Bronchial epithelial cell (primary cell): ENCODE measurements at places on chromosomes 13 and 19. TPM values are rescaled to one million over a fixed set of nuclear protein-coding genes. Genes with fewer than 3 reads are reported as not detected.

PIBF1 gene
- 16.8 and 27.9 TPM in 2 replicates for total RNA-seq

LIPE gene
- 7.6 and 8.6 TPM in 2 replicates for total RNA-seq

SIGLECL1 gene
- total RNA-seq = not detected in 2 replicates

CABP5 gene
- total RNA-seq = not detected in 2 replicates

MBD3L2 gene
- not detected in 2 replicates for total RNA-seq

SOX1 gene
- total RNA-seq = not detected in 2 replicates

NLRP4 gene
- not detected in 2 replicates for total RNA-seq

PDX1 gene
- not detected in 2 replicates for total RNA-seq

LPAR2 gene
- 5.5 and 5.6 TPM in 2 replicates for total RNA-seq

LILRB1 gene
- not detected in 2 replicates for total RNA-seq

ATF5 gene
- total RNA-seq = 1.8 TPM in 2 replicates

GMIP gene
- 3.2 and 3.7 TPM in 2 replicates for total RNA-seq

COMP gene
- total RNA-seq = not detected in 2 replicates

ZNF766 gene
- 13.2 and 14.6 TPM in 2 replicates for total RNA-seq

PTGIR gene
- total RNA-seq = 0.26 TPM in 1 of 2 replicates, not detected in the other

APLP1 gene
- 0.26 and 0.51 TPM in 2 replicates for total RNA-seq

C19orf67 gene
- total RNA-seq = not detected in 2 replicates

PSG6 gene
- not detected in 2 replicates for total RNA-seq

B3GNT8 gene
- 3.2 and 14.3 TPM in 2 replicates for total RNA-seq

NCCRP1 gene
- total RNA-seq = 9.5 and 22.4 TPM in 2 replicates

DPY19L3 gene
- total RNA-seq = 4.9 and 5.8 TPM in 2 replicates

VAV1 gene
- total RNA-seq = 0.51 and 0.53 TPM in 2 replicates

NLRP7 gene
- 0.13 TPM in 1 of 2 replicates, not detected in the other for total RNA-seq

ILF3 gene
- total RNA-seq = 85.8 and 97.4 TPM in 2 replicates

RNU6-9 gene
- not detected in 2 replicates for total RNA-seq

ADGRE1 gene
- total RNA-seq = not detected in 2 replicates

LILRB5 gene
- total RNA-seq = not detected in 2 replicates

GFY gene
- not detected in 2 replicates for total RNA-seq

ACP7 gene
- 0.53 and 0.77 TPM in 2 replicates for total RNA-seq

FGF9 gene
- total RNA-seq = under 0.01 and 0.79 TPM in 2 replicates

HIF3A gene
- total RNA-seq = 0.13 and 0.53 TPM in 2 replicates

ZNF534 gene
- total RNA-seq = not detected in 2 replicates

EFNB2 gene
- total RNA-seq = 11.3 and 23.2 TPM in 2 replicates

CEACAM19 gene
- total RNA-seq = 0.53 and 2.7 TPM in 2 replicates

CRTC1 gene
- 0.79 and 1.3 TPM in 2 replicates for total RNA-seq

GRK1 gene
- total RNA-seq = not detected in 2 replicates

LGI4 gene
- total RNA-seq = not detected in 2 replicates

CPT1C gene
- 1.2 and 2.4 TPM in 2 replicates for total RNA-seq

MIPEP gene
- total RNA-seq = 19.2 and 24.2 TPM in 2 replicates

EBI3 gene
- total RNA-seq = not detected in 2 replicates

HTR2A gene
- not detected in 2 replicates for total RNA-seq

ADGRE2 gene
- total RNA-seq = 0.26 and 0.38 TPM in 2 replicates

NKPD1 gene
- total RNA-seq = 0.53 and 1.0 TPM in 2 replicates

GPALPP1 gene
- total RNA-seq = 16.1 and 23.7 TPM in 2 replicates

SPACA4 gene
- total RNA-seq = under 0.01 and 0.64 TPM in 2 replicates

ZNF583 gene
- 2.9 and 3.4 TPM in 2 replicates for total RNA-seq

KCNRG gene
- total RNA-seq = 4.2 and 4.5 TPM in 2 replicates

STOML3 gene
- total RNA-seq = not detected in 2 replicates

CTXN1 gene
- total RNA-seq = 0.26 and 0.77 TPM in 2 replicates

WASF3 gene
- total RNA-seq = 4.5 and 5.5 TPM in 2 replicates

BST2 gene
- total RNA-seq = 2.2 and 8.7 TPM in 2 replicates
